ENCODE measurements at places on chromosomes 4 and X. TPM values are rescaled to one million over a fixed set of nuclear protein-coding genes. Genes with fewer than 3 reads are reported as not detected.
A peak's percentile ranks its signal among the peaks of the same experiment; 100 is the strongest.

DNA sequence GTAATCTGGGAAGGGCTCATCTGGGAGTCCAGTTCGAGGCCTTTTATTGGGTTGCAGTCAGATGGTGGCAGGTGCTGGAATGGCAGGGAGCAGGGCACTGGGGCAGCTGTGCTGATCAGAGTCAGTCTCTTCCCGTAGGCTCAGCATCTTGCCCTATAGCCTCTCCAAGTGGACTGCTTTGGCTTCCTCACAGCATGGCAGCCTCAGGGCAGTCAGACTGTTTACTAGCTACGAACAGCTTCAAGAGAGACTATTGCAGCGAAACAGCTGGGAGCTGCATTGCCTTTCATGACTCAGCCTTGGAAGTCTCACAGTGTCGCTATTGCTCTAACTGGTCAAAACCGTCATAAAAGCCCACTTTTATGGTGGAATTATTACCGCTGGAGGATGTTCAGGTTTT lies 26.8 kb upstream of the DUSP21 start:
- no peak for ATAC-seq

- no peak for ATAC-seq
These were observed 29.7 kb upstream of the LCORL start for GRCh38 chr4:18051281-18051680.

GRCh38 chr4:184534511-184535391 lies 60.4 kb upstream of the IRF2 start:
- no peak for ATAC-seq

DNA sequence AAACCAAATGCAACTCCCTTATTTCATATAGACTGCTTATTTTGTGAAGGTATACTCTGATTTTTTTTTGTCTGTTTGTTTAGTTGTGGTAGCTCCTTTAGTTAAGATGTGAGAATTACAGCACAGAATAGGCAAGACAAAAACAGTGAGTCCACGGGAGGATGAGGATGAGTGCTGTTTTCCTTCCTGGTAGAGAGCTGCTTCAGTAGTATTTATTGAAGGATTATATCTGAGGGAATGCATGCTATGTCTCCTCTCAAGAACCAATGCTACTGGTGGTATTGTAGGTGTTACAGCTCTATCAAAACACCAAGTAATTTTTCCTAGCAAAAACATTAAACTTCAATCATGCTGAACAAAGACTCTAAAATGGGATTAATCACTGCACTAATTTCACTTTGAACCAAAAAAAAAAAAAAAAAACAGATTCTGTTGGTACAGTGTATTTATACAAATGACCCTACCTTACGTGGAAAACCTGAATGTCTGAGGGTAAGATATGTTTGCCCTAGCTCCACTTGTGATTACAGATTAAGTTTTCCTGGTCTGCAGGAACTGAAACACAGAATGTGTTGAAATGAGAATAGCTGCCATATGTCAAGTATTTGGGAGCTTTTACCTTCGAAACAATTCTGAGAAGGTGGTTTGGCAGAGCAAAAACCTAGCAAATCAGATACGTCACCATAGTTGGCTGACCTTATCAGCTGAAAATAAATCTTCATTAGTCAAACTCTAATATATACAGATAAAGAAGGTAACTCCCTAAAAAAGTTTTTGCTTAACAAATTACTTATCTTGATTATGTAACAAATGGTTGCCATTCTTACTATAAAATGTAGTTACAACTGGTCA lies 40.3 kb downstream of the PPP3CA start:
- no peak for ATAC-seq

The NUDT9 gene
- total RNA-seq, result 12.9 TPM

DNA sequence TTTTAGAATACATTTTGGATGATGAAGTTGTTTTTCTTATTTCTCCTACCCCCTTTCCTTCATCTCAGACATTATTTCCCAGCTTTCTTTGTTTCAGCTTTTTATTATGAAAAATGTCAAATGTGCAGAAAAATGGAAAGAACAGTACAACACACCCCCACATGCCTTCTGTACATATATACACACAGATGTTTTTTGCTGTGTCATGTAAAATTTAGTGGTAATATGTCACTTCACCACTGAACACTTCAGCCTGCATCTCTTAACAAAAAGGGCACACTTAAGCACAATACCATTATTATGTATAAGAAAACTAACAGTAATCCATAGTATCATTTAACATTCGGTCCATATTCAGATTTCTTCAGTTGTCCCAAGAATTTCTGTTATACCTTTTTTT lies 37.8 kb downstream of the OCRL start:
- ATAC-seq, result no peak

- ATAC-seq, result no peak
These were observed 9.9 kb downstream of the MXD4 start for GRCh38 chr4:2251795-2252529.

DNA sequence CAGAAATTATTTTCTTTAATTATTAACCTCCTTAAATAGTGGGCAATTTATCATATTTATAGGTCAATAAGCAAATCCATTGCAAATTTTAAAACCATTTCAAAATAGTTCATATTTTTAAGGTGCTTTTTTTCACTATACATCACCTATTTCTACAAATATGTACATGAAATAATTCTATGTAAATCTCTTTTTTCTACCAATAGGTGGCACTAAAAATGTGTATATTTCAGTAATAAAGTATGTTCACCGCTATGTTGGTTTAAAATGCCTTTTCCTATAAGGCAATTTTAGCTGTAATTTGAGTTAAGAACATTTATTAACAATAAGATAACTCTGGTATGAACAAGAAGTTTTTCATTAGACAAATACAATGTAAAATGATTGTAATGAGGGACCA lies 672.2 kb downstream of the KCTD8 start:
- ATAC-seq, result no peak

The FAM241A gene
- 2.7 TPM for total RNA-seq

- ATAC-seq, result no peak
These were observed 217.6 kb downstream of the SNCA start for GRCh38 chr4:89619206-89619962.

The CENPE gene
- total RNA-seq, result 14.1 TPM

DNA sequence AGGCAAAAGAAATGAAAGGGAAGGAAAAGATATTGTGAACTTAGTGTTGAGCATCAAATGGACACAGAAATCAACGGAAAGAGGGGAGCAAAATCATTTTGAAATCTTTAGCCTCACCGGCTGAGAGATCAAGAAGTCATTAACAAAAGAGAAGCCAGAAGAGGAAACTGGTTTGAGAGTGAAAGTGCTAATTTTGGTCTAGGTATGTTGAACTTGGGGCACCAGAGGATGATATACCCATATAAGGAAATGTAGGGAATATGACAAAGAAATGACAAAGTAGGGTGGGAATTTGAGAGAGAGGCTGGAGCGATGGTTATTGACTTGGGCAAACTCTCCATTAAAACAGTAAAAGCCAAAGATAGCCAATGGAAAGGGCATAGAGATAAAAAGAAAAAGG lies 183.4 kb upstream of the ATOH1 start:
- no peak for ATAC-seq

DNA sequence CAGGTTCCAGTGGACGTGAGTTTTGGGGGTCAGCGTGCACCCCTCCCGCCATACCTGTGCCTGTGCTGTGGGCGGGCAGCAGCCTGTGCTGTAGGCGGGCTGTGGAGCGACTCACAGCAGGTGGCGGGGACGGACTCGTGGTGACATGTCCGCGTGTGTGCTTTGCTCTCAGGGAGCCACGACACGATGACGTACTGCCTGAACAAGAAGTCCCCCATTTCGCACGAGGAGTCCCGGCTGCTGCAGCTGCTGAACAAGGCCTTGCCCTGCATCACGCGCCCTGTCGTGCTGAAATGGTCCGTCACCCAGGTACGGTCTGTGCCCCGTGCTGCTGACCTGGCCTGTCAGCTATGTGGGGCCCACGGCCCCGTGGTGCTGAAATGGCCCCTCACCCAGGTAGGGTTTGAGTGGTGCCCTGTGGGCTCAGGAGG lies 7.4 kb downstream of the PLCXD1 start:
- ATAC-seq, result no peak

DNA sequence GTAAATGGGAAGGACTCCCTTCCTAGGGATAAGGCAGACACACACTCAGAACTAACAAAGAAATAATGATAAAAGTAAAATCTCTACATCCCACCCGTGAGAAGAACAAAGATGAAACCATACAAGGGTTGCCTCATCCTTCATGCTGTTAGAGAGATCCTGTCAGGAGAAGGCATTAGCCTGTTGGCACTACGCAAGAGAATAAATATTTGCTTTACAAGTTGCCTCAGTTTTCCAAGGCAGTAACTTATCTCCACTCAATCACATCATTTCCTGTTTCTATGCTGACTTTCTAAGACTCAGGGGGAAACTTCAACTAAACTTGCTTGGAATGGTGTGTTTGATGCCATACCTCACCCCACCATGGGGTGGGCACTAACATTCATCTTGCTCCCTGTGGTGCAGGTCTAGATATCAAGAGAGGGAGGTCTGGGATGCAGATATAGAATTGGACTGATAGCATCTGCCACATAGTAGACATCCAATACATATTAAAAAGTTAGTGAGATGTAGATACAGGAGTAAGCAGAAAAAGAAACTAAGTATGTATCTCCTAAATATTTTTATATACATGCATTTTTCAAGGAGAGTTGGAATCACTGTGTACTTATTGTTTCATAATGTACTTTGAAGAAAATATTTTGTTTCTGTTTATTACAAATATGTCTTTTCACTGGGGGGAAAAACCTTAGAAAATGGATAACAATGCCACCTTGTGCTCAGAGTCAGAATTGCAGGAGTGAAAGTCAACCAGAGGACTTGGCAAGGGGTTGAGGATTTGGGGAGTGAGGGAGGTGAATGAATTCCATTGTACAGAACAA lies 57.2 kb upstream of the BEX4 start:
- ATAC-seq, result no peak

DNA sequence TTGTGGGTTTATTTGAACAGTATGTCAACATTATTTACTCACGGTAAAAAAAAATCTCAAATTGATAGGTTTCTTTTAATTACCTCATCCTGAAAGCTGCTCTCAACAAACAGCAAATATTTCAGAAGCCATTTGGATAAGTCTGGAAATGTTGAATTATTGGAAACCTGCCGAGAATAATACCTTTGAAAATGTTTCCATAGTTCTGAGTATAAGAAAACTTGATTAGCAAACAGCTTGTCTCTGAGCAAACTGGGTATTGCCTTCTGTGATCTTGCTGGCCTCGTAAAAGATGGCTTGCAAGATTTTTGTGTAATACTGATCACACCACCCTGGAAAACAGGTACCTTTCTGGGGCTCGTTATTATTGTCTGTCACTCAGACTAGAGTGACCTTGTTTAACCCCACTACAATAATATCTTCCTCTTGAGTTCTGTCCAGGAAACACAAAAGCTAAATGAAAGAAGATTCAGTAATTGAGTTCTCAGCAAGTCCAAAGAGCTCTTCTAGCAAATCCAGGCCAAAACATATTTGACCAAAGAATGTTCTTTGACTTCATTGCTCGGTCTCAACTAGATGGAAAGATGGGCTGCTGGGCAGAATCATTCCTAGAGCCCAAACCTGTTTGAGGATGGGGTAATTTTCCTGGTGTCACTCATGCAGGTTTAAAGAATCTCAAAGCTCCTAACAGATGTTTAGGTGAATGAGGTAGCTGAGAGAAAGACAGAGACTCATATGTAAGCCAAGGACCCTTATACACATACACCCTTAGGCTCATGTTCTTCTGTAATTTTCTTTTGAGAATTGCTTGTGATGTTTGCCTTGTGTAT lies 255.6 kb upstream of the JADE1 start:
- peak; percentile 8 for ATAC-seq

The CYSLTR1 gene
- total RNA-seq, result 0.52 TPM

The CDX4 gene
- not detected for total RNA-seq

DNA sequence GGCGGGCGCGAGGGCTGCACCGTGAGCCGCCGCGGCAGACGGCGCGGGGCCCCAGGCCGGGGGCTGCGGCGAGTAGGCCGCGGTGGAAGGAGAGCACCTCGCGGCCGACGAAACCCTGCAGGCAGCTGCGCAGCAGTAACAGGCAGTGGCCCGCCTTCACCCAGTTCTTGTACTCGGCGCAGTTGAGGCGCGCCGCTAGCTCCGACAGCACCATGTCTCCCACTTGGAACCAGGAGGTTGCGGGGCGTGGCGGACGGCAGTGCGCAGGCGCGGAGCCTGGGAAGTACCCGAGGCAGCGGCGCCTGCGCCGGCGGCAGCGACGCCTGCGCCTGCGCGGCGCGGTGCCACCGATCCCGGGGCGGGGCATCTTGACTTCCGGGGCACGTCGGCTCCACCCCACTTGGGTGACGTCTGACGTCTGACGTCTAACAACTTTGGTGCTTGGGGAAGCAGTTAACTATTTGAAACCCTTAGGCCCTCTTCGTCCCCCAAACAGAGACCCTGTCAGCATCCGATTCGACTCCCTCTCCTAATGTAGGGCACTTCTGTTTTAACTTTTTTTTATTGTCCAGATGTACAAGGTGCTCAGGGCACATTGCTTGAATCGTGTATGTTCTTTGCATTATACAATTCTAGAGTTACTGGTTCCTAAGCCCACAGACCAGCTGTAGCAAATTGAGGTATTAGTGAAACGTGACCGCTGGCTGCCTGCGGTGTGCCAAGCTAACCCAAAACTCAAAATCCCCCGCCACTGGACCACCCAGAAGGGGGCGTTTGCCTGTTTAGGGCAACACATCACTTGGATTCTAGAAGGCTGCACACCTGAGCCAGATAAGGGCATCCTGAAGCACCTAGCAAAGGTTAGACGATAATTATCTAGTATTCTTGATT lies at the start of gene CXorf38:
CXorf38 (minus strand) TSS at position 255 of the 891 bp plus-strand sequence; CDS start at position 214, 41 bp downstream.
- peak; percentile 92 for ATAC-seq

- peak; percentile 52 for ATAC-seq
These were observed at the start of gene GPRASP1 for GRCh38 chrX:102651242-102652011. GPRASP1 (plus strand) TSS chrX:102651483; CDS start chrX:102653914, 2,431 bp downstream.

GRCh38 chrX:121258545-121258944 lies 211.1 kb downstream of the GLUD2 start:
- ATAC-seq, result no peak

GRCh38 chr4:138788267-138788790 lies 227.3 kb upstream of the NOCT start:
- ATAC-seq, result no peak

The FAAH2 gene
- total RNA-seq, result 4.8 TPM

- ATAC-seq, result no peak
These were observed 3.4 kb downstream of the TFE3 start for GRCh38 chrX:49039598-49040375.

The ZNF732 gene
- total RNA-seq, result 0.88 TPM

GRCh38 chrX:8323356-8323755 lies 141.3 kb upstream of the VCX3B start:
- peak; percentile 18 for ATAC-seq

The CT45A5 gene
- total RNA-seq, result not detected

The SSX2 gene
- not detected for total RNA-seq

Measured in esophagus mucosa (tissue), 1 donor.